Left renal pelvis (tissue), 4 donors: ENCODE measurements at places on chromosomes 7 and 10. TPM values are rescaled to one million over a fixed set of nuclear protein-coding genes. Genes with fewer than 3 reads are reported as not detected.

Gene C10orf90
- polyA plus RNA-seq = 0.23 TPM

Gene CRYGN
- polyA plus RNA-seq = 1.6 TPM

Gene CRHR2
- polyA plus RNA-seq = 0.13 TPM

Gene TMEM176A
- polyA plus RNA-seq = 131 TPM

Gene ADCY1
- 3.5 TPM for polyA plus RNA-seq

Gene GRM8
- 7.3 TPM for polyA plus RNA-seq

GRCh38 chr7:105976868-105977267 is 13.8 kb downstream of the CDHR3 start:
- DNase-seq = no peak

GRCh38 chr10:665579-666091 is 23.8 kb downstream of the DIP2C start:
- no peak for DNase-seq

DNA sequence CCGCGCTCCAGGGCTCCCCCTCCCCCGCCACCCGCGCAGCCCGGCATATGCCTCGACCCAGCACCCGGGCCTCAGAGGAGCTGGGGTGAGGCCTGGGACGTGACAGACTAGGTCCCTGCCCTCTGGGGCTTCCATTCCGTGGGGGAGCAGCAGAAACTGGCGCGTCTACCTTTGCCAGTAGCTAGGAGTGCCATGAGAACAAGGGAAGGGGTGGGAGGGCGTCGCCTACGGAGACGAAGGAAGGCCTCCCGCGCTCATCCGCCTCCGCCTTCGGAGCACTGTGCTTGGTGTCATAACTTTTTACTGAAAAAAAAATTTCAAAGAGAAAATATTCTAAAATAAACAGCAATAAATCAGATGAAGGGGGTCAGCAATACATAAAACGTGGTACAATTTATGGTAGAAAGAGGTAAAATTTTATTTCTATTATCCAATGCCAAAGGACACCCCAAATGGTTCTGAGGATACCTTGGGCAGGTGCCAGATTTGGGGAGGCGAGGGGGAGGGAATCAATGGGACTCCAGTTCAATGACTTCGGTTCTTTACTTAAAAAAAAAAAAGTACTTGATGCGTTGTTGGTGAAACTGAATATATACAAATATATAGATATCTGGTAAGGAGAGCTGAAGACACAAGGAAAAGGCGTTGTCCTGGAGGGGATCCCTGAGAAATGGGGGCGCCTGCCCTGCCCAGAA is 35.1 kb upstream of the GRID1 start:
- DNase-seq = no peak

- DNase-seq = no peak
These were observed 17.1 kb downstream of the ARHGAP21 start for GRCh38 chr10:24706479-24707118.

- DNase-seq = no peak
These were observed 7.2 kb downstream of the INA start for GRCh38 chr10:103284170-103284569.

- no peak for DNase-seq
These were observed 35.4 kb downstream of the KIAA1549 start for GRCh38 chr7:138945821-138946220.

DNA sequence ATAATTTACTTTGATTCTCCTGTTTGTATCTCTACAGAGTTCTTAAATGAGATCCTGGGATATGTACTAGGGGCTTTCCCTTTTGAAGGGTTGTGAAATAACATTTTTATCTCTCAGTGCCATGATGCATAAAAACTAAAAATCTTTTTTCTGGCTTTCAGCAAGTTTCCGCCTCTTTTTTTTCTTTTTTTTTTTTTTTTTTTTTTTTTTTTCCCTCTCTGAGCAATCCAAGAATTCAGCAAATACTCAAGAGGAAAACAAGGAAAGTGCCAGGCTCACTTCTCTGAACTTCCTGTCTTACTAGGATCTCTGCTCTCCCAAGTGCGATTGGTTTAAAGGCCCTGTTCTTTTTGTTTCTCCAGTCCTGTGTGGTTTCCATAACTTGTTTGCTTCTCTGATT is 79.9 kb downstream of the HYCC1 start:
- no peak for DNase-seq

DNA sequence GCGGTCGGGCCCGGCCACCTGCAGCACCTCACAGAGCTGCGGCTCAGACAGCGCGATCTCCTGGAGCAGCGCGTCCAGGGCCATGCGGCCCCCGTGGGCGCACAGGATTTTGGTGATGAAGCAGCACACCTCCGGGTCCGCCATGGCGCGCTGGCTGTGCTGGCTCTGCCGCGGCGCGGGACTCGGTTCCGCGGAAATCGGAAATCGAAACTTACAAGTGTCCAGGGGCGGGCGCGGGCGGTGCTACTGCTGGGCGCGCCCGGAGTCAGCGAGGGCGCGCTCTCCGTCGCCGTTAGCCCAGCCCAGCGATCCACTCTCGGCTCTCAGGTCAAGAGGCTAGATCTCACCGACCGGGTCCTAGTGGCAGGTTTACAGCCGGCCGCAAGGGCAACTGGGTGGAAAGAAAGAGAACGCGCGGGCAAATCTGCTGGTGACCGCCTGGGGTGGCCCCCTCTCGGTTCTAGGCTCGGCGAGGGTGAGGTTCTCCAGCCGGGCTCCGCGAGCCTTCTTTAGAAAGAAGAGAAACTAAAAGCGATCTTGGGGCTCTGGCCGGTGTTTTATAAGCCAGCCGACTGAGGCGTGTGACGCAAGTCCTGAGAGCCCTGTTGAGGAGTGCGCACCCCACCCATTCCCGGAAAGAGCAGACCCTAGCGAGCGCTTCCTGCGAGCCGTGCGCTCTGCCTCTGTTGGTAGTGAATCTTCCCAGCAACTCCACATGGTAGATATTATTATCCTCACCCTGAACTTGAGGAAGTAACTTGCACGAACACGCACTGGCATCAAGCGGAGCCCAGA is at the start of gene ZC3HAV1:
Gene ZC3HAV1 (minus strand): TSS at position 533 of the 795 bp plus-strand sequence. CDS start 389 bp downstream, at position 144.
- no peak for DNase-seq

DNA sequence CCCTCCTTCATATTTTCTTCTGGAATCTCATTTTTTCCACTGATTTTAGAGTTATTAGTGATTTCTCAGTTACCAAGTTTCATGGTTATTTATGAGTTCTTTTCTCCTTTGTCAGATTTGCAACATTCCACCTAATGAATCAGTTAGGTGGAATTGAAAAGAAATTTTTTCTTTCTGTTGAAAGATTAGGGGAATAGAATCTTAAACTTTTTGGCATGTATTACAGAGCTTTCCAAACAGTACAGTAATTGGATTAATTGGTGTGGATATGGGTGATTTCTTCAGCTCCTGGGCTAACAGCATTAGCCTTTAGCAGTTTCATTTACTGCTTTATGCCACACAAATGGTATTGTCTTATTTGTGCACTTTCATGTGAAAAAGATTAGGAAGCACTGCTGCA is 17.0 kb downstream of the STAM start:
- no peak for DNase-seq

GRCh38 chr7:151150388-151150787 is 17.1 kb downstream of the GBX1 start:
- DNase-seq = no peak

DNA sequence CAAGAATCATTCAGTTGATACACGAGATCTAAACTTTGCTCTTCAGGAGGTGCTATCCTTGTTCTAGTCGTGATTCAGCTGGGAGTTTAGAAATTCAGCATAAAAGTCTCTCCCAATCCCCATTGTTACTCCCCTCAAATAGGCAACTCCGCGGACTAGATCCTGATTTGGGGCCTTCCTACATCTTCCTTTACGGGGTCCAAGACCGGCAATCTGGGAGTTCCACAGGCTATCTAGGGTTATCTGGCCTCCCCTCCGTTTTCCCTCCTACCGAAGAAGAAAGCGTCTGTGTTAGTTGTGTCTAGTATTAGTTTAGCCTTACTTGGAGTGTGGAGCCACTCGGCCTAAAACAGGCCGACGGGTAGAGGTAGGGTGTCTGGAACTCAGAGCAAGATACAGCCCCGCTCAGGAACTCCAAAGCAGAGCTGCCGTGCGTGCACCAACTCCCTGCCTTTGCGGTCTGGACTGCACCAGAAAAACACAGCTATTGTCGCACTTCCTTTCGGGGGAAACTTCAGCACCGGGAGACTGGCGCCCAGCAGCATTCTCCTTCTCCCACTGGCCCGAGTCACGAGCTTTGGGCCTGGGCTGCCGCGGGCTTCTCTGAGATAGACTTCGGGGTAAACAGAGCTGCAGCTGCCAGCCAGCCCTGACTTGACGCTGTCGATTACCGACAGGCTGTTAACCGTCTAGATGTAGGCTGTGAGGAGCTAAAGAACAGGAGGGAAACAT is 1.5 kb upstream of the DLX5 start:
- no peak for DNase-seq

DNA sequence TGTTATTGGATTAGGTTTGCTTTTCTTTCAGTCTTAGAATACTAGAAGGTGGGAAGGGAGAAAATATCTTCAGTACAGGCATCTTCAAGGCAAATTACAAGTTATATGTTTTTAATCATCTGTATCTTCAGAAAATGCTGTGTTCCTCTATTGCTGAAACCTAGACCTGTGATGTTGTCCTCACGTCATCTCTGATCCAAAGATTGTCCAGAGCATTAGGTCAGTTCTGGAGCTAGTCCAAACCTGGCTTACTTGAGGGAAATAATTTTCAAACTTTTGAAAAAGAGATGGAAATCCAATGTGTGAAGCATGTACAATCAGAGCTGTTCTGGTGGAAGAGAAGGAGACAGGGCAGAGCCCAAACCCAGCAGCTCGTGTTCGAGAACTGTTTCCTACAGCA is 217.3 kb downstream of the ZEB1 start:
- DNase-seq = no peak

GRCh38 chr7:45484094-45484493 is 90.1 kb upstream of the ADCY1 start:
- no peak for DNase-seq

DNA sequence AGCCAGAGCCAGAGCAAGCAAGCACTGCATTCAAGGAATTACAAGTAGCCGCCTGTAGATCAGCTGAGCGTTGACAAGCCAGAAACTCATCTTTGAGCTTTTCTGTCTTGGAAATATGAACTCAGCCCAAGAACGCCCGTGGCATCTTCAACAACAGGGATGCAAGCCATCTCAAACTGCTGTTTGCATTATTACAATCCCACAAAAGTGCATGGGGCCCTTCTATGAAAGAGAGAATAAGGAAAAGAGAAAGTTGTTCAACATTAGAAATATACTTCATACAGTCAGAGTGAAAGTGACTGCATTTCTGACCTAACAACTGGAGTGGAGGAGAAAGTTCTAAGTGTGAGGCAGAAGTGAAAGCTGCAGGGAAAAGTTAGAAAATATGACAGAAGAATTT is 6.5 kb downstream of the SGCE start:
- no peak for DNase-seq

- DNase-seq = no peak
These were observed 853.6 kb downstream of the LRMDA start for GRCh38 chr10:76285012-76285411.

GRCh38 chr7:38374507-38374906 is 101.1 kb upstream of the TARP start:
- DNase-seq = no peak

DNA sequence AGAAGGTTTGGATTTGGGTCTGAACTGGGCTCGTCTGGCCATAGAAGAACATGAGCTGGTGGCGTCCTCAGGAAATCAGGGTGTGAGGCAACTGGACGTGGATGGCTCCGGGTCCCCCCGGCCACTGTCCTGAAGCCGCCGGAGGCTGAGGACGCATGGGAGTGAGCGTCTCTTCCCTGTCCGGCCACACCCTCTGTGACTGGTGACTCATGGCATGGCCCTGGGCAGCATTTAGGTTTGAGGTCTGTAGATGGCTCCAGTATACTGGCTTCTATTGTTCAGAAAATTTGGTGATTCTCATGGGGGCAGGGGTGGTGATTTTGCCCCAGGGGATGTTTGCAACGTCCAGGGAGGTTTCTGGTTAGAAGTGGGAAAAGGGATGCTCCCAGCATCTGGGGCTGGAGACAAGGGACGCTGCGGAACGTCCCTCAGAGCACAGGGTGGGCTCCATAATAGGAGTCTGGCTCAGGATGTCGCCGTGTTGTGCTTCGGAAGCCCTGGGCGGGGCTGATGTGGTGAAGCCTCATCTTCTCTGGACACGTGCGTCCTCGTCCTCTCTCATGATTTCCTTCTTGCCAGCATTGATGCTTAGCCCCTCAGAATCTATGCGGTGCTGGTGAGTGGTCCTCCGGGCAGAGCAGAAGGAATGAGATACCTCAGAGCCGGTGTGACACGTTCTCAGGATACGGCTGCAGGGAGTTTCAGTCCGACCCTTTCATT is 49.9 kb downstream of the PITRM1 start:
- DNase-seq = no peak

DNA sequence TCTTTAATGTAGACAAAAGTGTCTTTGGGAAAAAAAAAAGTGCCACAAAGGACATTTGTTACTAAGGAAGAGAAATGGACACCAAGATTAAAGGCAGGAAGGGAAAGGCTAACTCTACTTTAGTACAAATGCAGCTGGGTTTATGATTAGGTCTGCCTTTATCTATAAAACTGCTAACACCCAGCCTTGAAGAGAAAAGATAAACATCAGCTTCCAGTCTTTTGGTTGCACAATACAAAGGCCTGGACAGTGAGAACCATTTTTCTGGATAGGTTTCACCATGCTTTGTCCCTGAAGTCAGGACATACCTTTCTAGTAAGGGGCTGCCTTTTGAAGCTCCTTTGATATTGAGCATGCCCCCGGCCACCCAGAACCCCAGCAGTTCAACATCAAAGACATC is 45.1 kb downstream of the ZNF248 start:
- no peak for DNase-seq
